HuH-7 (cell line): ENCODE measurements at places on chromosomes 5 and 9.

DNA sequence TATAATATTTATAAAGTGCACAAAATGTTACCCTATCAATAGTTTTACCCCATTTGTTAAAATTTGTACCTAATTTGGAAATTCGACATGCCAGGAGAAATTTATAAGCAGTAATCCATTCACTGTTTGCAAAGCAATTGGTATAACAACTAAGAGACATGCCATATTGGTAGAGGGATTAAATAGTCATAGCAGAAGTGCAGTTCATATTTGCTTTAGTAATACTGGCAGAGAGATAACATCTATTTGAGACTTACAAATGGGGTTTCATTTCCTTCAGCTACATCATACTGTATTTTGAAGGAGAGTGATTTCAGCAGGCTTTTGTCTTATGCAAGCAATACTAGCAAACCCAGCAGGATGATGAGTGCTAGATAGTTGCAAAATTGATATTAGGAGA is 610.4 kb upstream of the CDH10 start:
- DNase-seq = no peak

- DNase-seq = no peak
These were observed 270.2 kb upstream of the BRINP1 start for GRCh38 chr9:119639287-119639955.

GRCh38 chr5:50855001-50855400 is 188.6 kb downstream of the PARP8 start:
- no peak for DNase-seq

DNA sequence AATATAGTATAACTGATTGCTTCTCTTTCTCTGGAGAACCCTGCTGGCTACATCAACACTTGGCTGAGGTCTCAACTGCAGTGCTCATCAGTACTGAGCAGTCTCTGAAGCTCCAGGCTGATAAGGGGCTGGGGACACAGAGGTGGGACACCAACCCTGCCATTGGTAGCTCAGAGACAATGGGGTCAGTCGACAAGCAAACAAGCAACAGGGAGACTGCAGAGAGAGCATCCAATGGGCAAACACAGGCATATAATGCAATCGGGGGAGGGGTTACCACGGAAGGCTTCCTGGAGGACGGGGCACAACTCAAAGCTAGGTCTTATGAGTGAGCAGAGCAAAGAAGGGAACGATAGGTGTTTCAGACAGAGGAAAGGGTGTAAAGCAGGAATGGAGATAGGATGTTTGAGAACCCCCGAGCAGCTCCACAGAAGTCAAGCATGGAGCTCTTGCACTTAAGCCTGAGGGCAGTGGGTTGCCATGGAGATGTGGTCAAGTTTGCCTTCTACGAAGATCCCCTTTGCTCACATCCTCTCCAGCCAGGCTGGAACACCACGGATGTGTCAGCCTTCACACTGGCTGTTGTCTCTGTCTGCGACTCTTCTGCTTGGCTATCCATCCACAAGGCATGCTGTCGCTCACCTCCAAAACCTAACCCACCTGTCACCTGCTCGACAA is 21.5 kb upstream of the AKNA start:
- DNase-seq = no peak

DNA sequence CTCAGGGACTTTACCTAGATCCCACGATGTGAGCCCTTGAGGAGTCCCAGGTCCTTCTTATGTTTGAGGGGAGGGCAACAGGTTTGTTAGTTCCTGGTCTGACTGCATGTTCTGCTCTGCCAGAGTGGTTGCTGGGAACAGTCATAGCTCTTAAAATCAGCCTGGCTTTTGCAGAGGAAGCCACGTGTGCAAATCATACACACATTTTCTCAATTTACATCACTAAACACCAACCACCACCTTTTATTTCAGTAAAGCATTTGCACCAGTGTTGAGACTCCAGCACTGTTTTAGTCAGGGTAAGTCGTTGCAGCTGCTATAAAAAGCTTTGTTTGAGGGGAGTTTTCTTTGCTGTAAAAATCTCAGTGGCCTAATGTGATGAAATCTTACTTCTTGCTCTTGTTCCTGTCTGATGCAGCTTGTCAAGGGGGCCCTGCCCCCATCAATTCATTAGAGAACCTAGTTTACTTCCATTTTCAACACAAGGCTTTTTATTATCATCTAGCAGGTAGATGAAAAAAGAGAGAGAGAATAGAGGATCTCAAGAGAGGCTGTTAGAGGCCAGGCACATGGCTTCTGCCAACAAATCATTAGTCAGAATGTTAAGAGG is 70.3 kb upstream of the VCAN start:
- no peak for DNase-seq
